Activated CD4-positive, alpha-beta T cell treated with anti-CD3 and anti-CD28 coated beads, Interleukin-2, amount 10 ng/mL, durations not matched to agents 24 days and 14 days (primary cell): ENCODE measurements at places on chromosomes 16 and 17.

GRCh38 chr17:48016112-48016511 lies 21.5 kb downstream of the COPZ2 start:
- H3K36me3 ChIP-seq = no peaks in the 10 kb centered on the region
- no peak for DNase-seq
- no peak overlapping the region for H3K27ac ChIP-seq
- peaks cover 18% of the 10 kb centered on the region for H3K27me3 ChIP-seq
- peaks cover 32% of the 10 kb centered on the region for H3K4me1 ChIP-seq

DNA sequence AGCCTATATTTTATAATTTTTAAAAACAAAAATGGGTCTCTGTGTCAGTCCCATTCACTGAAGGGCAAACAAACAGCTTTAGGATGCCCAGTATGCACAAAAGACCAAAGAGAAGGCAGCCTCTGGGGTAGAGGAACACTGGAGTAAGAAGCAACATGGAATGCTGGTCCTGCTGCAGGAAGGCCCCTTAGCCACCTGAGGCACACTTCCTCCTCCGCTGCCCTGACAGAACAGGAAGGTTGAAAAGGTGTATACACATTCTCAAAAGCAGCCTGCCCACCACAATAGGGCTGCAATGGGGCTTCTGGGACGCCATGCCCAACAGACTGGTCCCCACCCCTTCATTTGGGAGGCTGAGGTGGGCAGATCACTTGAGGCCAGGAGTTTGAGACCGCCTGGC lies 19.5 kb downstream of the TOM1L2 start:
- H3K36me3 ChIP-seq = peaks cover 9% of the 10 kb centered on the region
- H3K27me3 ChIP-seq = no peaks in the 10 kb centered on the region
- DNase-seq = no peak
- peaks cover 16% of the 10 kb centered on the region for H3K4me1 ChIP-seq
- H3K4me3 ChIP-seq = no peak overlapping the region

GRCh38 chr17:81395600-81396277 lies 482 bp downstream of the BAHCC1 start:
- H3K4me3 ChIP-seq = no peak overlapping the region
- no peak for DNase-seq
- H3K4me1 ChIP-seq = peaks cover 19% of the 10 kb centered on the region
- H3K27ac ChIP-seq = no peak overlapping the region
- H3K27me3 ChIP-seq = peaks cover 57% of the 10 kb centered on the region

DNA sequence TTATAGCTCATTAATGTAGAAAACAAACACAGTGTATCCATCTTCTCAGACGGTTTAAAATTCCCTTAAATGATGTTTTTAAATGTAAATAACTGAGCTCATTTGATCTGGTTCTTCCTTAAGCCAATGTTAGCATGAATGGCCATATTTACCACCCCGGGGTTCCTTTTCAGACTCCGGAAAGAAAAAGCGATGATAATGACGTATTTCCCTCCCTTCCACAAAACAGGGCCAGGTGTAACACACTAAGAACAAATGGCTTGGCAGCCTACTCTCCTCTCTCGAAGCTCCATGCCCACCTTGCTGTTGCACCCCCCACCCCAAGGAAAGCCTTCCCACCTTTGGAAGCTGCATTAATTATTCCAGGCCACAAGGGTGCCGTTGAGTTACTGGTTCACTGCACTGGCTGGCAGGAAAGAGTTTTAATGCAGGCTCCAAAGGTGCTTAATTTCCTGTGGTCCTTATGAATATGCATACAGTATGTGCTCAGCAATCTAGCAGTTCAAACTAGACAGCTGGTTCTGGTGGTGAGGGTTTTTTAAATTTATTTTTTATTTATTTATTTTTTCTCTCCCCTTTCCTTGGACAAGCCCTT lies 378.9 kb downstream of the WWOX start:
- no peaks in the 10 kb centered on the region for H3K36me3 ChIP-seq
- H3K27ac ChIP-seq = no peak overlapping the region
- DNase-seq = no peak
- H3K4me3 ChIP-seq = no peak overlapping the region
- no peaks in the 10 kb centered on the region for H3K27me3 ChIP-seq

DNA sequence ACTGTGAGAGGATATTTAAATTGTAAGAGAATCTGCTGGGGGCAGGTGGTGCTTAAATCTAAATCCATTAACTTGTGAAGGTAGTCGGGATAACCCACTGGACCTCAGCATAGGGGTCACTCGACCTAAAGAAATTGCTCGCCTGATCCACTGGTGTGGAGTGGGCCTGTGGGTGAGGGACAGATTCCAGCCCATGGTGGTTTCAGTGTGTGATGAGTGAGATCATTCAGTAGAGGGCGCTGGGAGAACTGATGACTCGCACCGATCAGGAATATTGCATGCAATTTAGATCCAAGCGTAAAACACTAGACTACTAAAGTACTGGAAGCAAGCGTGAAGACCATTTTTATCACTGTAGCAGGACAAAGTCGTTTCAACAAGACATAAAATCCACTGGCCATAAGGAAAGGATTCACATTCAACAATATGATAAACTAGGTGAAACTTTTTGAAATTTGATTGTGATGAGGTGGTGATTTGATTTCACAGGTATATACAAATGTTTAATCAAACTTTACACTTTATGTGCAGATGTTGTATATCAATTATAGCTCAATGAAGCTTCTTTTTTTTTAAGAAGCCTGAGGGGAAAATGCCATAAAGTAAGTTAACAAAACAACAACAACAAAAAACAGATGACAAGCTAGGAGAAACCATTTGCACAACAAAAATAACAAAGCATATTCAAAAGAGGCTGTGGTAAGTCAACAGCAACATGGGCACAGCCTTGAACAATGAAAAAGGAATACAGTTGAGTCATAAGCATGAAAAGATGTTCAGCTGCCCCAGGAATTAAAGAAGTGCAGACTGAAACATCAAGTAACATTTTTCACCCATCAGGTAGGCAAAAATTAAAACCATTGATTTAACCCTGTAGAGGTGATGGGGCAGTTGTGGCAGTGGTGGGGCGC lies 7.5 kb upstream of the TMEM170A start:
- H3K4me3 ChIP-seq = no peak overlapping the region
- peaks cover 3% of the 10 kb centered on the region for H3K4me1 ChIP-seq
- H3K27ac ChIP-seq = no peak overlapping the region

DNA sequence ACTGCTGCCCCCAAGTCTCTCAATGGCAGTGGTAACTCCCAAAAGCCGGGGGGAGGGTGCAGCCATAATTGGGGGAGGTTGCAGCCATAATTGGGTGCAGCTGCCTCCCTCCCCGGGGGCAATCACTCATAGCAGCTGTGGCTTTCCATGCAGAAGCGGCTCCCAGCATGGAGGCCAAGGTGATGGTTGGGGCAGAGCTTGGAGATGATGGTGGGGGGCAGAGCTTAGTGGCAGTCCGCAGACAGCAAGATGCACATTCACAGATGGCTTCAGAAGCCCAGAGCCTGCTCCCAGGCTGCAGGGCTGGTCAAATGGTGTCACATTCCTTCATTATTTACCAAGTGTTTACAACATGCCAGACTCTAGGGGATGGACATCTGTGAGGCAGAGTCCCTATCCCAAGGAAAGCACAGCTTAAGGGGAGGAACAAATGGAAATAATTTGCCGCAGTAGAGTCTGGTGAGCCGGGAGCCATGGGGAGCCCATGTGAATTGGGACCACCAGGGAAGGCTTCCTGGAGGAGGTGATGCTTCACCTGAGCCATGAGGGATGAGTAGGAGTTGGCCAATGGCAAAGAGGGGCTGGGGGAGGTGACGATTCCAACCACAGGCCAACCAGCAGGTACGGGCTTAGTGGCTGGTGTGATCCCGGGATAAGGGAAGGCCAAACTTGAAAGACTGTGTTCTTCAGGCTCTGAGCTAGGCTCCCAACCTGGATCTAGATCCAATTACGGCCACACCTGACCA lies 8.1 kb downstream of the DOC2B start:
- DNase-seq = no peak
- H3K27me3 ChIP-seq = peaks cover 6% of the 10 kb centered on the region
- H3K4me3 ChIP-seq = no peak overlapping the region
- H3K4me1 ChIP-seq = peaks cover 5% of the 10 kb centered on the region
- no peak overlapping the region for H3K27ac ChIP-seq

GRCh38 chr17:77472468-77473310 lies 331.9 kb downstream of the SEC14L1 start:
- peak overlapping the region; percentile 83 for H3K27ac ChIP-seq
- H3K4me1 ChIP-seq = peaks cover 88% of the 10 kb centered on the region
- peak; percentile 77 for DNase-seq
- no peaks in the 10 kb centered on the region for H3K27me3 ChIP-seq

DNA sequence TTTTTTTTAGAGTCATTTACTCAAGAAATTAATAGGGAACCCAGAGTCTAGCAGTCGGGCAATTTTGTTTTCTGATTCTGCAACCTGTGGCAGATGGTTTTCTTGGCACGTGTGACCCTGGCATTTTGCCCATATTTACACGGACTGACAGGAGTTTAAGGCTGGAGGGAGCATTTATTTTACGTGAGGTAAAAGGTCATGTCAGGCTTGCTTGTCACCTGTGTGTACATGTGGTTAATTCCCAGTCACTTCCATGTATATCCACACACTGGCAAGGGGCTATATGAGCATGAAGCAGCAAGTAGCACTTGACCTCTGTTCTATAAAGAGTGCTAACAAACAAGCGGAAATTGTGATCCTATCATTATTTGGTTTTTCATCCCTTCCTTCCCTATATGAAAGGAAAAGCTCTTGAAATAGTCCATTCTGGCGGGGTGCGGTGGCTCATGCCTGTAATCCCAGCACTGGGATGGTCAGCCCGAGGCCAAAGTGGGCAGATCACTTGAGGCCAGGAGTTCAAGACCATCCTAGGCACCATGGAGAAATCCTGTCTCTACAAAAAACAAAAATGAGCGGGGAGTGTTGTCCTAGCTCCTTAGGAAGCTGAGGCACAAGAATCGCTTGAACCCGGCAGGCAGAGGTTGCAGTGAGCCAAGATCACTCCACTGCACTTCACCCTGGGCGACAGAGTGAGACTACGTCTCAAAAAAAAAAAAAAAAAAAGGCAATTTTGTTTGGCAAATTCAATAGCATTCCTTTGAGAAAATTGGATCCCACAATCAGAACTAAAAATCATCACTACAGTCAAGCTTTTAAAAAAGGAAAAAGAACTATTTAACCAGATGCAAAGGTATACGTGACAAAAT lies 2.1 kb downstream of the SPAG9 start:
- peak overlapping the region; percentile 89 for H3K4me3 ChIP-seq
- peaks cover 53% of the 10 kb centered on the region for H3K4me1 ChIP-seq
- no peak for DNase-seq

GRCh38 chr17:79281803-79282202 lies 207.2 kb downstream of the ENGASE start:
- no peaks in the 10 kb centered on the region for H3K4me1 ChIP-seq
- H3K27me3 ChIP-seq = no peaks in the 10 kb centered on the region
- no peaks in the 10 kb centered on the region for H3K36me3 ChIP-seq
- H3K27ac ChIP-seq = no peak overlapping the region

- no peak for DNase-seq
- H3K27ac ChIP-seq = peak overlapping the region; percentile 38
- peaks cover 66% of the 10 kb centered on the region for H3K4me1 ChIP-seq
- no peaks in the 10 kb centered on the region for H3K27me3 ChIP-seq
Observed at GRCh38 chr17:68255151-68255550, 7.3 kb downstream of the AMZ2 start.

DNA sequence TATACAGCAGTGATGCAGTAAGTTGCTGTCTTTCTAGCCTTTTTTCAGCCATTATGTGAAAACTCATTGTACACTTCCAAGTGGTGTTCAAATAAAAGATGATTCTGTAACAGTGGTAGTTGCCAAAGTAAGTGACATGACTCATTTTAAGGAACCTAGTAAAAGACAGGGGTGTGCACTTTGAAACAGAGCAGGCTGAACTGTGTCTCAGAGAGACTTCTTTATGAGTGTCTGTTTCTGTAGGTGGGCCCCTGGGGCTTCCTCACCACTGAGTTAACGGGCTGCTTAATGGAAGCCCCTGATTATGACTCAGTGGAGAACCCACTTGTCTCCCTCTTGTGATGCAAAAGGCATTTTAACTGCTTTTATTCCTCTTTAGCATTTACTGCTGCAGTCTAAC lies 147.3 kb downstream of the PCTP start:
- H3K27ac ChIP-seq = no peak overlapping the region
- H3K27me3 ChIP-seq = peaks cover 3% of the 10 kb centered on the region
- DNase-seq = no peak
- H3K4me3 ChIP-seq = no peak overlapping the region
- H3K36me3 ChIP-seq = no peaks in the 10 kb centered on the region

DNA sequence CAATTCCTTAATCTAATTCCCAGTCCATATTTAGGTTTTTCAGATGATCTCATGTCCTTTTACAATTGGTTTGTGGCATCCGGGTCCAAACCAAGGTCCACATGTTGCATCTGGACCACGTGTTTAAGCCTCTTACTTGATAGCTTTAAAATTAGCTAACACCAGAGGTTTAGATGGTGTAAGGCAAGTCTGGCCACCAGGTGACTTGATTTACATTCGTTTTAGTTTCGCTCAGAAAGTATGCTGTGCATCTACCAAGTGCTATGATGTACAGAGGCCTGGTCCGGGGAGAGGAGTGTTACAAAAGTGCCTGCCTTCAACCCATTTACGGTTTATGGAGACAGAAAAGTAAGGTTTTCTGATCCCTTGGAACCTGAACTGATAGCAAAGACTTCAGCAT lies 878 bp upstream of the DNAJA2 start:
- H3K36me3 ChIP-seq = peaks cover 27% of the 10 kb centered on the region
- peak overlapping the region; percentile 98 for H3K27ac ChIP-seq
- peaks cover 41% of the 10 kb centered on the region for H3K4me1 ChIP-seq
- H3K4me3 ChIP-seq = peak overlapping the region; percentile 94

DNA sequence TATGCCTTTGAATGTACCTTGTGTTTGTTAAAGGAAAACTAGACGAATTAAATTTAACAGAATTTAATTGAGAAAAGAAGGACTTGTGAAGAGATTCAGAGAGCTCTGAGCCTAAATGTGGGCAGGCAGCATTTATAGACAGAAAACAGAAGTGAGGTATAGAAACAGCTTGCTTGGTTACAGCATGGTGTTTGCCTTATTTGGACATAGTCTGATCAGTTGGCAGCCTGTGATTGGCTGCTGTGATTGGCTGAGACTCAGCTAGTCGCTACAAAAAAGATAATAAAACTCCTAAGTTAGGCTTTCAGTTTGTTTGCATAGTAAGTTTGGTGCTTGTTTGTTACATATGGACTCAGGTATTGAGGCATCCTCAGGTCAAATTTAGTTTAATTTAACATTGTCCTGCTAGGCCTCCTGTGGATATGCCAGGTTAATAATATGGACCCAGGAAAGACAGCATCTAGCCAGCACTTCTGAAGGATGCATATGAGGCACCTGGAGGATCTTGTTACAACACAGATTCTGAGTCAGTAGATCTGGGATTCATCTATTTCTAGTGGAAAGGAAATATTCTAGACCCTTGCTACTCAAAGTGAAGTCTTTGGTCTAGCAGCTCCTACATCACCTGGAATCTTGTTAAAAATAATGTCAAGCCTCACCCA lies 43.4 kb downstream of the SLFN5 start:
- H3K4me1 ChIP-seq = peaks cover 26% of the 10 kb centered on the region
- H3K36me3 ChIP-seq = peaks cover 8% of the 10 kb centered on the region
- H3K4me3 ChIP-seq = no peak overlapping the region
- H3K27ac ChIP-seq = peak overlapping the region; percentile 14
- DNase-seq = peak; percentile 66
